ENCODE measurements at places on chromosomes 16 and 17.

- DNase-seq: no peak
These were observed 53.9 kb upstream of the ERN1 start for GRCh38 chr17:64183815-64184214.

DNA sequence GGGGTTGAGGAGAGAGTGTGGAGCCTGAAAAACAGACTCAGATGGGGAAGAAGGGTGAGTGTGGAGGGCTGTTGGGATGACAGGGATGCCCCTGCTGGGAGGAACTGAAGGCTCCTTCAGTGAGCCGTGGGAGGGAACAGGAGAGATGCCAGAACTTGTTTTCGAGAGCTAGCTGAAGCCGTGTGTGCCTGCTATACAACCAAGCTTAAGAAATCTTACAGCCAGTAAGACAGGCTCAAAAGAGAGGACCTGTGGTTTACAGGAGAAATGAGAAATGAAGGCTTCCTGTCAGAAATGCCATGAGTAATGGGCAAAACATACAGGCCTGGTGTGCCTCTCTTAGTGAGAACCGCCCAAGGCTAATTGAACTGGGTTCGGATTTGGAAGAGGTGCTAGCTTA, 99.6 kb downstream of the SPACA3 start:
- DNase-seq: no peak

DNA sequence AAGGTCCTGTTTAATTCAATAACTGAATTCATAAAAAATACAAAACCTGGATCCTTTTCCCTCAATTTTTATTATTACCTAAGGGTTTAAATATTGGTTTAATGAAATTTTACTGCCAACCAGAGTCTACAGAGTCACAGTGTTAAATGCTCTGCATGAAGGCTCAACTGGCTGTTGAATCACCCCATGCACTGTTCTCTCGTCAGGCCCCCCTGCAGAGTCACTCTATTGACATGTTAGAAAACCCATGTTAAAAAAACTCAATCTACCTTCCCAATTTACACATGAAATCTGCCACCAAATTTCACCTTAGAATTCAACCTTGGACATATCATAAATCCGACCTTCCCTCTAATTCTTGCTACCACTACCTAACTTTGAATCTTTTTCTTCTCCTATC, 43.3 kb upstream of the ULK2 start:
- DNase-seq: no peak

- DNase-seq: peak; percentile 47
These were observed 14.7 kb upstream of the PLLP start for GRCh38 chr16:57299009-57299718.

DNA sequence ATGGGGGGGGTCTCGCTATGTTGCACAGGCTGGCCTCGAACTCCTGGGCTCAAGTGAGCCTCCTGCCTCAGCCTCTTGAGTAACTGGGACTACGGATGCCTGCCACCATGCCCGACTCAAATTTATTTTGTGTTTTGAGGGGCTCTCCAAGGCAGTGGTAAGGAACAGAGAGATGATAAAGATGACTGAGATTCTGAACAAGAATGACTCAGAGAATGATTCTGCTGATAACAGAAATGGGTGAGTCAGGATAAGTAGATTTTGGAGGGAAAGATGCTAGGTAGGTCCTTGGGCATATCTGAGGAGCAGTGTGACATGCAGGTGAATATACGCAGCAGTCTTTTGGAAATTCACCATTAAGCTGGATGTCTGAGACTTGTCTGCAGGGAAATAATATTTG, 2.6 kb downstream of the TMEM220 start:
- DNase-seq: no peak

DNA sequence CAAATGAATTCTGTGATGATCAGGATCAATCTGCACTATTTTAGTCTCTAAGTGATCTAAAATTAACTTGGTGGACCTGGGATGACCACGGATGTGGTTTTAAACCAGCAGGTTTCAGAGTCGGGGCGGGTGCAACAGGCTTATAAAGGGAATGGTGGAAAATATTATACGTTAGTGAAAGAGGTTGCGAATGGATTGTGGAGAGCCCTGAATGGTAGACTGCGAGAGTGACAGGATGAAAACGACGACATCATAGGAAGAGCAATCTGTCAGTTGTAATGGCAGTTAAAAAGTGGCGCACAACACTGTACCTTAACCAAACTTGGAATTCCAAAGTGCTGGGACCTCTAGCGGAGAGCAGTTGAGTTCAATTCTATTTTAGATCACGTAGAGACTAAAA, 1.2 kb upstream of the CYB5B start:
- no peak for DNase-seq

- no peak for DNase-seq
These were observed 10.9 kb upstream of the AMFR start for GRCh38 chr16:56436258-56436657.

GRCh38 chr17:63785556-63785955, 11.6 kb downstream of the DDX42 start:
- DNase-seq: no peak

DNA sequence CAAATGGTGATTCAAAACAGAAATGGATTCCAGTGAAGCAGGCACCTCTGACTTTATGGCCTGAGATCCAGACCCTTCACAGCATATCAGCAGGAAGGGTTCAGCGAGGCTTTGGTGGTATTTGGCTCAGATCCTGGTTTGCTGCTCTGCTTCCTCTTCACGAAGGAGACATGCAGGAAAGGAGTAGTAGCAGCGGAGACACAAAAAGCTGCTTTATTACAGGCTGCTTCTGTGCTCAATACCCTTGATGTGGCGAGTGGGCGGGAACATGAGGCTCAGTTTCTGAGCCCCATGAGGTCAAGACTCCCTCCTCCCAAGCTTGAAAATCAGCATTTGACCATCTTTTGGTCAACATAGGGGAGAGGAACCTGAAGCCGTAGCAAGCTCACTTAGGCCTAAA, 213.3 kb upstream of the AXIN2 start:
- no peak for DNase-seq

DNA sequence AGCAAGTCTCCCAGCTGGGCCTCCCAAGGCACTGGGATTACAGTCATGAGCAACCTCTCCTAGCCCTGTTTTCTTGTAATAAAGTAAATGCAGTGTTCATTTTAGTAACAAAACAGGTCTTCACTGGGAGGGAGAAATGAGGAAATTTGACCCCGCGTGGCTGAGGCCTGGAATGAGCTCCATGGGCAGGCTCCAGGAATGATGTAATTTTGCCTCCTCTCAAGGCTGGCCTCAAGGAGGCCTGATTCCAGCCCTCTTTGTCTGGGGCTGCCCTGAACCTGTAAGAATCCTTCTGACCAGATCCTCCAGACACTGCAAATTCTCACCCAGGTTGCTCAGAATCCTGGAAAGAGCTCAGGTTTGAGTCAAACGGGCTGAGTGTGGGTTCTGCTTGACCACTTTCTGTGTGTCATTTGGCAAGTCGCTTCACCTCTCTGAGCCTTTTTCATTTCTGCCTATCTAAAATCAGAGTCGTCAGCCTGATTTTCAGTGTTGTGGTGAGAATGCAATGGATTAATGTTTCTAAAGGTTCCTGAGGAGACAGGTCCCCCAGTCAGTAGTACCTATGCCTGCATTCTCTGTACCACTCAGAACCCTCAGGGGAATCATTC, 57.1 kb downstream of the RAB11FIP4 start:
- no peak for DNase-seq

DNA sequence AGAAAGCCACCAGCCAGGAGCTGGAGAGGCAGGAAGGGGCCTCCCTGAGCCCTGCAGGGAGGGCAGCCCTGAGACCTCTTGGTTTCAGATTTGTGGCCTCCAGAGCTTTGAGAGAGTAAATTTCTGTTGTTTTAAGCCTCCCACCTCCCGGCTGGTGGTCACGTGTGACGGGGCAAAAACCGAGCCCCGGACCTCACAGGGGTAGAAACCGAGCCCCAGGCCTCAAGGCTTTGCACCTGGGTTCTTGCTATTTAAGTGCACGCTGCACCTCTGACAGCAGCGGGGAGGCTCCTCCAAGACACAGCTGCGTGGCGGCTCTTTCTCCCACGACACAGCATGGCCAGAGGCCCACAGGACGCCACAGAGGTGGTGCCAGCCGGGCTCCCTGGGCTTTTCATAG, 17.4 kb upstream of the ZC3H18 start:
- DNase-seq: no peak

GRCh38 chr16:67837811-67838210, 4.3 kb upstream of the THAP11 start:
- no peak for DNase-seq

GRCh38 chr17:15240644-15241043, 24.5 kb downstream of the PMP22 start:
- no peak for DNase-seq

DNA sequence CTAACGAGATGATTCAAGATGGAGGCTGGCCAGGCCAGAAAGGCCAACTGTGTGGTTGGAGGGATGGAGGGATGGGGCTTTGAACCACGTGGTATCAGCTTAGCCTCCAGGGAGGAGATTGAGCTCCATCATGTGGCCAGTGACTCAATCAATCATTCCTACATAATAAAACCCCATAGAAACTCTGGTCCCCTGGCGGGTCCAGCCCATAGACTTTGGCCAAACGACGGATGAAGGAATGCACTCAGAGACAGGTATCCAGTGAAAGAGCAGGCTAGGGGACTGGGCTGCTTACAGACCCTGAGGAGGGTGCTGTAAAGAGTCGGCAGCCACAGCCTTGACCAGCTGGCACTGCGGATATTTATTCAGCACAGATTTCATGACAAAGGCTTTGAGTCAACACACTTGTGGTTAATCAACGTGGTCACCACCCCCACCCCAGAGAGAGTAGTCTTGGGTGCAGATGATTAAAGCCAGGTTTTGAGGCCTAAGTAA, 308.7 kb upstream of the TNRC6C start:
- no peak for DNase-seq

DNA sequence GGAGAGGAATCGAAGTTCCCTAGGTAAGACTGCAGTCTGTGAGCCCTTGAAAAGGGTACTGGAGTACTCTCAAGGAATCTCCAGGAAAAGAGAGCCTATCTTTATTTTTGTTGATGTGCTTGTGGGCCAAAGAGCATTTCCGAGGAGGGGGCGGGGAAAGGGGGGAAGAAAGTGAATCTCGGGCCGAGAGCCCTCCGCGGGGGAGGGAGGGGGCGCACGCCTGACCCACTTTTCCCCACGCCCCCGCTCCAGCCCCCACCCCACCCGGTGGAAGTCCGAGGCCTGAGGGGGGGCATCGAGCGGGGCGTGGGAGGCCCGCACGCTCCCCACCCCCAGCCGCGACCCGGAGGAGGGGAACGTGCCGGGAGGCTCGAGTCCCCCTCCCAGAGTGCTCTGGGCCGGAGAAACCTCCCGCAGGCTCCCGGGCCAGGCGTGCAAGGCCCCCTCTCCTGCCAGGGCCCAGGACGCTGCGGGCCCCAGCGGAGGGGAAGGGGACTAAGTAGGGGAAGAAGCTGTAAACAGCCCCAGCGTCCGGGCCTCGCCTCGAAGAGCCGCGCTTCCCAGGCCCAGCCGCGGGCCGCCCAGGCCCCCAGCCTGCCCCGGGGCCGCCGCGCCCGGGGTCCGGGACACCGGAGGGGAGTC, 444 bp downstream of the HELZ start:
- no peak for DNase-seq

GRCh38 chr17:7114241-7114874, at the start of gene ASGR2:
Gene ASGR2, minus strand, starts transcription at chr17:7114822. Its CDS starts 582 bp downstream, at chr17:7114240.
- DNase-seq: no peak

- no peak for DNase-seq
These were observed 29.3 kb downstream of the TBC1D16 start for GRCh38 chr17:80006339-80006720.

DNA sequence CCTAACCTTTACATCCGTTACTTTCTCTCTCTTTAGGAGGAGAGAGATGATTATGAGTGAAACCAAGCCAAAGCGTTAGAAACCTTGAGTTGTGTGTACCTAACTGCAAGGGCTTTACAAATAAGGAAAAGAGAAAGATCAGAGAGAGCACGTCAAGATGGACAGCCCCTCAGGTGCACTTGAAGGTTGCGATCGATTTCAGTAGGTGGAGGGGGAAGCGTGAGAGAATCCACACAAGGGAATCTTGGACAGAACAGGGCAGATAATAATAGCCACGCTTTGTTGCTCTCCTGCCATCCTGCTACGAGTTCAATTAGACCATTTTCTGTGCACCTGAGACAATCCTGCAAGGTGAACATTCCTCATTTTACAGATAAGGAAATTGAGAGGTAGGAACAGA, 78.4 kb downstream of the VAT1L start:
- no peak for DNase-seq

- DNase-seq: no peak
These were observed 74.8 kb upstream of the DNAH17 start for GRCh38 chr17:78652024-78652423.

DNA sequence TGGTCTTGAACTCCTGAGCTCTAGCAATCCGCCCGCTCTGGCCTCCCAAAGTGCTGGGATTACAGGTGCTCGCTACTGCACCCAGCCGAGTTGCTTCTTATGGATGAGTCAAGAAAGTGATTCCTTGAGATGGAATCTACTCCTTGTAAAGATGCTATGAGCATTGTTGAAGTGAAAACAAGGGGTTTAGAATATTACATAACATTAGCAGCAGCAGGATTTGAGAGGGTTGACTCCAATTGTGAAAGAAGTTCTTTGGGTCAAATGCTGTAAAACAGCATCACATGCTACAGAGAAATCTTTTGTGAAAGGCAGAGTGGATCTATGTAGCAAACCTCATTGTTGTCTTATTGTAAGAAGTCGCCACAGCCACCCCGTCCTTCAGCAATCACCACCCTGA, 72.7 kb downstream of the NT5M start:
- DNase-seq: no peak

DNA sequence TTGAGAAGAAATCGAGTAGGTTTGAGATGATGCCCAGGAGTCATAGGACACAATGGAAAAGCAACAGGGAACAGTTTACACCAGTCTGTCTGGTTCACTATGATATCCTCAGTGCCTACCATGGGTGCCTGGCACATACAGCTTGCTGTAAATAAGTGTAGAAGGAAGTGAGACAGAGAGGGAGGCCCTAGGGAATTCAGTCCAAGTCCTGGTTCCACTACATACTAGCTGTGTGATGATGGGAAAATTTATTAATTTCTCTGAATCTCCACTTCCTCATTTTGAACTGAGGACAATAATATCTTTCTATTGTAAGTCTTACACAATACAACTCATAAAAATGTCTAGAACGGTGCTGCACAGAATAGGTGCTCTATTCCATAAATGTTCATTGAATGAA, 53.3 kb upstream of the LYRM9 start:
- DNase-seq: no peak

DNA sequence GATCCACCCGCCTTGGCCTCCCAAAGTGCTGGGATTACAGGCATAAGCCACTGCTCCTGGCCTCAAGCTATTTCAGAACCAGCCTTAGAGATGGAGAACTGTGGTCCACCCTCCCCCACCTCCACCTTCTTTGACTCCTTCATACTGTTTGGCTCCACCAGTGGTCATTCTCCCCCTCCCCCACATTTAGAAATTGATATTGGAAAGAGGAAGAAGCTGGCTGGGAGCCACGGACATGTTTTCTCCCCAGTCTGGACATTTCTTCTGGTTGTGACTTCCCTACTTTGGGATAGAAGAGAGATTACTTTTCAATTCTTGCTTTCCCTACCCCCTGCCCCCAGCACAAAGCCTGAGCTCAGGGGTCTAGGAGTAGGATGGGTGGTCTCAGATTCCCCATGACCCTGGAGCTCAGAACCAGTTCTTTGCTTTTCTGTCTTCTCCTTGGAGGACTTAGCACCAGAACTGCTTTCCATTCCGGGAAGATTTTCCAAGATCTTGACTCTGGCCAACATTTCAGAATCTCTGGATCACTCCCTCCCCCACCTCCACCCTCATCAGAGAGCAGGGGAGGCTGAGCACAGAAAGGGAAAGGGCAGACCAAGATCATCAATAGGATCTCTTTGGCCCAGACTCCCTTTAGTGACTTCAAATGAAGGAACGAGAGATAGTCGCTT, 16.3 kb downstream of the CAVIN1 start:
- DNase-seq: no peak
